Left ventricle myocardium inferior (tissue), 1 donor: ENCODE measurements at places on chromosomes 3 and 15. TPM values are rescaled to one million over a fixed set of nuclear protein-coding genes. Genes with fewer than 3 reads are reported as not detected.

Gene CD96
- total RNA-seq = 0.33 TPM

Gene GOLGA8R
- 3.5 TPM for total RNA-seq

Gene GOLGA8G
- not detected for total RNA-seq

DNA sequence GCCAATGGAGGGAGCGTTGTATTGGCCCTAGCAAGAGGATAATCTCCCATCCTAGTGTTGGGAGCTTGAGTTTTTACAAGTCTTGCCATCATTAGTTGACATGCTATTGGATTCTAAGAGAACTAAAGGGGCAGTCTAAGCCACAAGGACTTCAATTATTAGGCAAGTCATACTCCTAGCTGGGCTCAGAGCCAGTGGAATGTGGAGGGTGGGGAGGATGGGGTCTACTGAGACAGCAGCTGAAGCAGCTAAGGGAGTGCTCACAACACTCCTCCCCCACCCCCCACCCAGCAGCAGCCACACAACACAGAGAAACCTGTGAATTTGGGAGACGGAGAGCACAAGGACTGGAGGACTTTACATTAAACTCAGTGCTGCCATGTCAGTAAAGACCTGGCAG, 27.9 kb downstream of the FRG2C start:
- DNase-seq = no peak

DNA sequence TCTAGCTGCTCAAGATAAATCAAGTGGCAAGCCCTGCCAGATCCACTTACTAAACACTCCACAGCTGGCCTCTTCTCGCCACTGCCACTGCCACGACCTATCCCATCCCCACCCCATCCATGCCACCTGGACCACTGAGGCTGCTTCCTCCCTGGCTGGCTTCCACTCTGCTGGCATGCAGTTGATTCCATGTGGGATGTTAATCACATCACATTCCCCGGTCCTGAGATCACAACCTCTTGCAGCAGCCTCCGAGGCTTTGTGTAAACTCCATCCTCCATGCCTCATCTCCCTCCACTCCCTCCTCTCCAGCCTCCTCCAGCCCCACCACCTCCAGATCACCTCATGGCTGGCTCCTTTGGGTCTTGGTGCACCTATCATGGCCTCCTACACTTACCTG, 7.7 kb downstream of the NCKIPSD start:
- no peak for DNase-seq
